Naive thymus-derived CD4-positive, alpha-beta T cell (primary cell): ENCODE measurements at places on chromosomes 16 and 17. TPM values are rescaled to one million over a fixed set of nuclear protein-coding genes. Genes with fewer than 3 reads are reported as not detected.

- H3K4me3 ChIP-seq: no peak overlapping the region
- H3K27ac ChIP-seq: no peak overlapping the region
- H3K4me1 ChIP-seq: peaks cover 6% of the 10 kb centered on the region
- H3K27me3 ChIP-seq: no peaks in the 10 kb centered on the region
- no peaks in the 10 kb centered on the region for H3K36me3 ChIP-seq
- DNase-seq: no peak
These were observed 21.1 kb upstream of the METRNL start for GRCh38 chr17:83058266-83058798.

The NDUFAF8 gene
- polyA plus RNA-seq: 85.9 TPM

- H3K27ac ChIP-seq: no peak overlapping the region
- no peak for DNase-seq
- no peaks in the 10 kb centered on the region for H3K36me3 ChIP-seq
- H3K4me3 ChIP-seq: no peak overlapping the region
- no peaks in the 10 kb centered on the region for H3K4me1 ChIP-seq
These were observed 91.7 kb upstream of the TOB1 start for GRCh38 chr17:50957600-50958575.

DNA sequence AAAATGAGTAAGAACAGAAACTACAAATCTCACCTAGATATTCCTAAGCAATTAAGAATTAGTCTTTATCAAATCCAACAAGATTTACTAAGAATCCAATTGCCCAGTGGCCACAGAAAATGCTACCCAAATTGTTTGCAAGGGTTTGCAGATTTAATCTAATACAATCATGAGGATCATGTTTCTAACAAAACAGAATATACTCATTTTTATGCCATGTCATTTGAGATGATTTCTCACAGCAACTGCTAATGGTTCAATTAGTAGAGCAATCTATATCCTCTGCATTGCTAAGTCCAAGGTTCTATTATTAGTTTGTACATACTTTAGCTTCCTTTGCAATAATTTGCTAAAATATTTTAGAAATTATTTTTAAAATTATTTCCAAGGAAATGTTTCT, 41.2 kb downstream of the HELZ start:
- no peak overlapping the region for H3K27ac ChIP-seq
- no peak overlapping the region for H3K4me3 ChIP-seq
- DNase-seq: no peak
- peaks cover 38% of the 10 kb centered on the region for H3K36me3 ChIP-seq

GRCh38 chr17:8283356-8283755, 5.1 kb upstream of the RANGRF start:
- no peak overlapping the region for H3K27ac ChIP-seq
- peaks cover 21% of the 10 kb centered on the region for H3K4me1 ChIP-seq
- no peak for DNase-seq
- no peaks in the 10 kb centered on the region for H3K36me3 ChIP-seq

- peaks cover 12% of the 10 kb centered on the region for H3K4me1 ChIP-seq
- peak overlapping the region; percentile 3 for H3K4me3 ChIP-seq
- peaks cover 7% of the 10 kb centered on the region for H3K27me3 ChIP-seq
These were observed 2.7 kb upstream of the IRX5 start for GRCh38 chr16:54928016-54928356.

The C1QTNF1 gene
- not detected for polyA plus RNA-seq

GRCh38 chr16:81443688-81444447, 740 bp upstream of the CMIP start:
- DNase-seq: peak; percentile 30
- peak overlapping the region; percentile 68 for H3K27ac ChIP-seq
- H3K27me3 ChIP-seq: no peaks in the 10 kb centered on the region
- H3K4me1 ChIP-seq: peaks cover 37% of the 10 kb centered on the region

The TPSG1 gene
- not detected for polyA plus RNA-seq

DNA sequence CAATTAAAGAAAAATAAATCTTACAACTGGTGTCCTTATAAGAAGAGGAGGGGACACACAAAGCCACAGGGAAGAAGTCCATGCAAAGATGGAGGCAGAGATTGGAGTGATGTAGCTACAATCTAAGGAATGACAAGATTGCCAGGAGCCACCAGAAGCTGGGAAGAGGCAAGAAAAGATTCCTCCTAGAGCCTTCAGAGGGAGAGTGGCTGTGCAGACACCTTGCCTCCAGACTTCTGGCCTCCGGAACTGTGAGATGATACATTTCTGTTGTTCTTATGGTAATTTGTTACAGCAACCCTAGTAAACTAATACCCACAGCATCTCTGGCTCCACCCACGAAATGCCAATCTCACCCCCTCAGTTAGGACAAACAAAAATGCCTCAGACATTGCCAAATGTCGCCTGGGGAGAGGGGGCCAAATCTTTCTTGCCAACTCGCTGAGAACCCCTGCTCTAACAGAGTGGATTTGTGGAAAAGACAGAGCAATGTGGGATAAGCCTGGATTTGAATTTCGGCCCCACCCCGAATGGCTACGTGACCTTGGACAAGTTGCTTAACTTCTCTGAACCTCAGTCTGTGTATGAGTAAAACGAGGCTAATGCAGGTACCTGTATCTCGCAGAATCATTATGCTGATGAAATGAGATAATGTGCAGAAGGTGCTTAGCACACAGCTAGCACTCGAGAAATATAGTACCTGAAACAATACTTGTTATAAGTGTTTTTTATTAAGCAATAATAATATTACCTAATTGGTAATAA, 37.1 kb upstream of the CSNK2A2 start:
- no peaks in the 10 kb centered on the region for H3K36me3 ChIP-seq
- no peaks in the 10 kb centered on the region for H3K27me3 ChIP-seq
- peaks cover 8% of the 10 kb centered on the region for H3K4me1 ChIP-seq
- H3K27ac ChIP-seq: no peak overlapping the region
- DNase-seq: no peak

The TEX14 gene
- polyA plus RNA-seq: not detected

- no peak overlapping the region for H3K4me3 ChIP-seq
- H3K36me3 ChIP-seq: no peaks in the 10 kb centered on the region
- no peaks in the 10 kb centered on the region for H3K27me3 ChIP-seq
- H3K27ac ChIP-seq: no peak overlapping the region
These were observed 141.4 kb downstream of the PMP22 start for GRCh38 chr17:15123593-15124263.

The ITGAD gene
- not detected for polyA plus RNA-seq

GRCh38 chr17:7523033-7523432, 25.8 kb upstream of the TNFSF12 start:
- no peaks in the 10 kb centered on the region for H3K27me3 ChIP-seq
- no peak overlapping the region for H3K4me3 ChIP-seq
- H3K36me3 ChIP-seq: no peaks in the 10 kb centered on the region
- no peak overlapping the region for H3K27ac ChIP-seq

DNA sequence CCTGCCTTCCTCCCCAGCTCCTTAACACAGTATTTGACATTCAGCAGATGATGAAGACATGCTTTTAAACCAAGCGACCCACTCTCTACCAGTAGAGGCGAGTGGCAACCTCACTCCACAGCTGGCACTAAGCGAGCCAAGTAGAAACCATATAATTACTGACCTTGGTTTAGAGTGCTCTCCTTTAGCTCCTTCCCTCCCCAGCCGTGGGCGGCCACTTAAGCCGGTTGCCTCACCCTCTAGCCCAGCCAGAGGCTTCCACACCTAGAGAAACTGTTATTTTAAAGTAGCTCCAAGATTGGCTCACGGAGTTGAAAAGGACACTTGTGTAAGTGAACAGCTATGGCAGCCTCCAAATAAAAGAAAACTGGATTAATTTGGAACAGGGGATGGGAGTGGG, 109.1 kb upstream of the CRHR1 start:
- H3K27ac ChIP-seq: no peak overlapping the region
- no peak overlapping the region for H3K4me3 ChIP-seq
- DNase-seq: no peak

GRCh38 chr17:76048711-76049110, 21.6 kb upstream of the EVPL start:
- no peaks in the 10 kb centered on the region for H3K4me1 ChIP-seq
- H3K27me3 ChIP-seq: no peaks in the 10 kb centered on the region
- H3K4me3 ChIP-seq: no peak overlapping the region

The KLHL11 gene
- polyA plus RNA-seq: 6.7 TPM

The ADGRG3 gene
- polyA plus RNA-seq: not detected

DNA sequence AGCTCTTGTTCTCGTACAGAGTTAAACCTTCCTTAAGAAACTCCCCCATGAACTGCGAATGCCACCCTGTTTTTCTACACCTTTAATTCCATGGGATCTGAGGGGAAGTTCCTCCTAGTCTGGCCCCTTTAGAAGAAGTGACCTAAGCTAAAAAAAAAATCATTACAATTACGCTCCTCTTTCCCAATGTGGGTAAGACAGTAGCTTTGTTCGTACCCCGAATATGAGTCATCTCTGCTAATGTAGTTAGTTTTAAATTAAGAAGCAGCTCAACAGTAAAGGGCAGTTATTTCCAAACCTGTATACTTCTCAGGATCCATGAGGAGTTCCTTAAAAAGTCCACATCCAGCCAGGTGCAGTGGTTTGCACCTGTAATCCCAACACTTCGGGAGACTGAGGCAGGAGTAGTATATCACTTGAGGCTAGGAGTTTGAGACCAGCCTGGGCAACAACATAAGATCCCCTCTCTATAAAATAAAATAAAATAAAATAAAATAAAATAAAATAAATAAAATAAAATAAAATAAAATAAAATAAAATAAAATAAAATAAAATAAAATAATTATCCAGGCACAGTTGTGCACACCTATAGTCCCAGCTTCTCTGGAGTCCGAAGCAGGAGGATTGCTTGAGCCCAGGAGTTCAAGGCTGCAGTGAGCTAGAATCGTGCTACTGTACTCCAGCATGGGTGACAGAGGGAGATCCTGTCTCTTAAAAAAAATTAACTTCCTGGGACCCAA, 26.1 kb downstream of the RCVRN start:
- no peak for DNase-seq
- H3K4me1 ChIP-seq: no peaks in the 10 kb centered on the region
- no peaks in the 10 kb centered on the region for H3K27me3 ChIP-seq
- H3K4me3 ChIP-seq: no peak overlapping the region
- no peaks in the 10 kb centered on the region for H3K36me3 ChIP-seq
- H3K27ac ChIP-seq: no peak overlapping the region

GRCh38 chr16:67796099-67796718, 10.2 kb downstream of the RANBP10 start:
- peaks cover 4% of the 10 kb centered on the region for H3K4me1 ChIP-seq
- no peak overlapping the region for H3K4me3 ChIP-seq
- H3K36me3 ChIP-seq: no peaks in the 10 kb centered on the region
- DNase-seq: no peak

DNA sequence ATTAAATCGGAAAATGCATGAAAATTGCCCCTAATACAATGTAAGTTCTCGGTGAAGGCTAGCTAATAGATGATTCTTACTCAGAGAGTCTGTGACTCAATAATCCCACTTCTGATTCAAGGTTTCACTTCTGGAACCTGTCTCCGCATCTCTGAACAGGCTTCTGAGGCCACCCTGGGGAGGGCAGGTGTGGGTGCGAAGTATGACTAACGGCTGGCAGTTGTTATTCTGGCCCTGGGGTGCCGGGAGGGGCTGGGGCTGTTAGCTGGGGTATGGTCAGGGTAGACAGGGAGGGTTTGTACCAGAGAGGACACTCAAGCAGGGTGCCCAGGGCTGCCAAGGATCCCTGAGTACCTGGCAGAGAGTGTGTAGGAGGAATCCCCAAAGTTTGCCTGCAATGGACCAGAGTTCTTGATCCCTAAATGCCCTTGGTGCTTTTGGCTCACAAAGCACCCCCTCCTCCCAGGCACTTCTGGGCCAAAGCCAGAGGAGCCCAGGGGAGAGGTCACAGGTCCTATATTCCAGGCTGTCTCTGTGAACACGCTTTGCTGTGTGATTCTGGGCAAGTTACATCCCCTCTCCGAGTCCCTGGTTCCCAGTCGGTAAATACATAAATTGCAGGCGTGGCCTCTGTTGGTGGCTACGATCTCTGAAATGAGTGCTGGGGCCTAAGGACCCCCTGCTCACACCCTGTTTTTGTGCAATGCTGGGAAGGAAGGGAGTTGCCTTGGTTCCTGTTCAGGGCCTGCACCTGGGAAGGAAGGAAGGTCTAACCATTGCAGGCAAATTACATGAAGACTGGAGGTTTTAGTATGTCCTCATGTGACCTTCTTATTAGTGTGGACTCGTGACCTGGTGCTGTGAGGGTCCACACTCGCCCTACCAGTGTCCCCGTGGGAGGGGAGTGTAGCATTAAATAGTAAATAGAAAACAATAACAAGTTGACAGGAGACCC, 49.9 kb upstream of the CPNE2 start:
- peaks cover 72% of the 10 kb centered on the region for H3K4me1 ChIP-seq
- peak; percentile 81 for DNase-seq
- H3K36me3 ChIP-seq: peaks cover 31% of the 10 kb centered on the region
- H3K4me3 ChIP-seq: peak overlapping the region; percentile 45

The TEKT5 gene
- not detected for polyA plus RNA-seq

The CCT6B gene
- polyA plus RNA-seq: 1.3 TPM

The C17orf113 gene
- polyA plus RNA-seq: 0.28 TPM

DNA sequence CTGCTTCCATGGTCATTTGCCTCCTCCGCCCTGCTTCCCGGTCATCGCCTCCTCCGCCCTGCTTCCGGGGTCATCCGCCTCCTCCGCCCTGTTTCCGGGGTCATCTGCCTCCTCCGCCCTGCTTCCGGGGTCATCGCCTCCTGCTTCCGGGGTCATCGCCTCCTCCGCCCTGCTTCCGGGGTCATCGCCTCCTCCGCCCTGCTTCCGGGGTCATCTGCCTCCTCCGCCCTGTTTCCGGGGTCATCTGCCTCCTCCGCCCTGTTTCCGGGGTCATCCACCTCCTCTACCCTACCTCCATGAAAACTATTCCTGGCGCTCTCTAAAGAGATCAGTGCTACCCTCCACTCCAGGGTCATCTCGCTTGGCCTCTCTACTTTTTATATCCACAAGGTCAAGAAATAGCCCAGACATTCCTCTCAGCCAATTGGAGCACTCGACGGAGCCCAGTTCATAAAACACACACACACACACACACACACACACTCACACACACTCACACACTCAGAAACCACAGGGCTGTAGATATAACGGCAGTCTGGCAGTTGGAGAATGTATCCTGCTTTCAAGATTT, 44.8 kb downstream of the TRARG1 start:
- no peaks in the 10 kb centered on the region for H3K4me1 ChIP-seq
- no peaks in the 10 kb centered on the region for H3K27me3 ChIP-seq
- DNase-seq: peak; percentile 34
- H3K4me3 ChIP-seq: no peak overlapping the region

GRCh38 chr16:74290356-74290755, 6.3 kb upstream of the PSMD7 start:
- peaks cover 5% of the 10 kb centered on the region for H3K4me1 ChIP-seq
- H3K4me3 ChIP-seq: no peak overlapping the region
- no peaks in the 10 kb centered on the region for H3K27me3 ChIP-seq
- no peak overlapping the region for H3K27ac ChIP-seq
- no peaks in the 10 kb centered on the region for H3K36me3 ChIP-seq

The CRHR1 gene
- polyA plus RNA-seq: not detected

DNA sequence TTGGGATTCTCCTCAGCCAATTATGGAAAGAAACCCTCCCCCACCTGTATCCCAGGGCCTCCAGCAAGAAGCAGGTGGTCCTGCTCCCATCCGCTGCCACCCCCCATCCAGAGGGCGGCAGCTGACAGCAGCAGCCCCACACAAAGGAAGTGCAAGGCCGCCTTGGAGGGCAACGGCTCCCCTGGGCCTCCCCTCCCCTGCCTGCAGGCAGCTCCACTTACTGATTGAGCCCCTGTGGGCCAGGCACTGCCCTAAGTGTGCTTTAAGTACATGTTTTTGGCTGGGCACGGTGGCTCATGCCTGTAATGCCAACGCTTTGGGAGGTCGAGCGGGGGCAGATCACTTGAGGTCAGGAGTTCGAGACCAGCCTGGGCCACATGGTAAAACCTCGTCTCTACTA, 257.6 kb downstream of the PARN start:
- H3K4me3 ChIP-seq: no peak overlapping the region
- H3K27ac ChIP-seq: no peak overlapping the region
- H3K4me1 ChIP-seq: no peaks in the 10 kb centered on the region
- no peaks in the 10 kb centered on the region for H3K36me3 ChIP-seq
- H3K27me3 ChIP-seq: no peaks in the 10 kb centered on the region

GRCh38 chr16:48448841-48449481, 63.7 kb upstream of the SIAH1 start:
- H3K4me3 ChIP-seq: no peak overlapping the region
- DNase-seq: no peak
- H3K4me1 ChIP-seq: no peaks in the 10 kb centered on the region
- no peaks in the 10 kb centered on the region for H3K27me3 ChIP-seq
